ENCODE measurements at places on chromosomes 3 and 15. TPM values are rescaled to one million over a fixed set of nuclear protein-coding genes. Genes with fewer than 3 reads are reported as not detected.

The FBLN2 gene
- 586 TPM for total RNA-seq

The CACNA2D3 gene
- 2.6 TPM for total RNA-seq

The STRIT1 gene
- total RNA-seq = not detected

The XIRP1 gene
- not detected for total RNA-seq

The B4GALT4 gene
- 20.8 TPM for total RNA-seq

The ZNF860 gene
- total RNA-seq = 0.05 TPM

The ROPN1 gene
- total RNA-seq = not detected

The ACAN gene
- not detected for total RNA-seq

The IQCH gene
- 1.8 TPM for total RNA-seq

The POU1F1 gene
- not detected for total RNA-seq

The PRSS50 gene
- not detected for total RNA-seq

The SLCO2A1 gene
- 0.44 TPM for total RNA-seq

The LRRN1 gene
- not detected for total RNA-seq

The C2CD4B gene
- total RNA-seq = 1.2 TPM

The PCOLCE2 gene
- 65.1 TPM for total RNA-seq

The TMEM207 gene
- total RNA-seq = not detected

The LACTB gene
- total RNA-seq = 21.1 TPM

The PDZRN3 gene
- total RNA-seq = 46.0 TPM

The MRPS25 gene
- total RNA-seq = 16.2 TPM

The CCR9 gene
- total RNA-seq = not detected

The DLL4 gene
- total RNA-seq = 3.3 TPM

The PARP9 gene
- 13.0 TPM for total RNA-seq

The DNAJC17 gene
- 17.0 TPM for total RNA-seq

The NMNAT3 gene
- total RNA-seq = 1.2 TPM

The NR1I2 gene
- not detected for total RNA-seq

All from cardiac ventricle fibroblast (primary cell).